Activated naive CD4-positive, alpha-beta T cell treated with anti-CD3 and anti-CD28 coated beads for 36 hours (primary cell): ENCODE measurements at places on chromosomes 6 and 20. TPM values are rescaled to one million over a fixed set of nuclear protein-coding genes. Genes with fewer than 3 reads are reported as not detected.

DNA sequence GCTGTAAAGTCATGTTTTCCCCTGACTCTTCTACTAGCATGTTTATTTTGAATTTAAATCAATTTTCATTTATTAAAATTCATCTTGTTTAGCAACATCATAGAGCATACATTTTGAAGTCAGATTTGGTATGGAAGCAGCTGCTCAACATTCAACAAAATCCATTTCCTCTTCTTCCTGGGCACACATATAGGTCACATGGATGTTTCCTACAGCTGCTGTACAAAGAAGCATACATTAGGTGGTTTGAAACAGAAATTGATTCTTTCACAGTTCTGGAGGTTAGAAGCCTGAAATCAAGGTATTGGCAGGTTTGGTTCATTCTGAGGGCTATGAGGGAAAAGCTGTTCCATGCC lies 495.2 kb downstream of the RFPL4B start:
- no peaks in the 10 kb centered on the region for H3K4me1 ChIP-seq
- no peak for DNase-seq
- H3K4me3 ChIP-seq = no peak overlapping the region
- H3K27ac ChIP-seq = no peak overlapping the region

The PEDS1 gene
- 11.2 TPM for total RNA-seq

The RIN2 gene
- total RNA-seq = not detected

GRCh38 chr6:84260926-84261325 lies 33.5 kb upstream of the CEP162 start:
- no peaks in the 10 kb centered on the region for H3K4me1 ChIP-seq
- peaks cover 19% of the 10 kb centered on the region for H3K27me3 ChIP-seq
- no peak overlapping the region for H3K27ac ChIP-seq
- H3K4me3 ChIP-seq = no peak overlapping the region
- DNase-seq = no peak

GRCh38 chr20:31440012-31440659 lies at the start of gene DEFB123:
TSS of gene DEFB123 (plus strand) at chr20:31440632. CDS start at chr20:31440699, 67 bp downstream.
- no peak within 1 kb of the TSS for H3K4me3 ChIP-seq
- H3K27me3 ChIP-seq = peaks cover 4% of the 10 kb centered on the region
- no peak within 1 kb of the TSS for H3K27ac ChIP-seq
- no peaks in the 10 kb centered on the region for H3K4me1 ChIP-seq
- peak; percentile 7 for DNase-seq

DNA sequence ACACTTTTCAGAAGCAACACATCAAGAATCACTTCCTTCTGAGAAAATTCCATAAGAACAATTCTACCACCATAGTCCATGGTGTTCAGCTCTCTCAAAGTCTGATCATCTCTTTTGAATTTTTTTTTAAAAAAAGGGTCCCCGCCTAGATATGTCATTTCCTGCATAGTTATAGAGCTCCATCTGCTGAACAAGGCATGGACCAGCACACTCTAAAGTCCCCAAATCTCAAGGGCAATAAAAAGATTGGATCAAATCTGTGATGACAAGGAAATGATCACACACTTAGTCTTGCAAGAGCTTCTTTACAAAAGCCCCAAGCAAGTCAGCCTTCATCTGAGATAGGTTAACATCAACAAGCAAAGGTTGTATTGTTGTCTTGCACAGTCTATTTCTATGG lies 100.7 kb upstream of the STMND1 start:
- H3K36me3 ChIP-seq = no peaks in the 10 kb centered on the region
- no peaks in the 10 kb centered on the region for H3K4me1 ChIP-seq
- H3K4me3 ChIP-seq = no peak overlapping the region
- DNase-seq = no peak
- no peak overlapping the region for H3K27ac ChIP-seq

GRCh38 chr6:81773887-81774286 lies 21.4 kb upstream of the TENT5A start:
- H3K4me3 ChIP-seq = no peak overlapping the region
- H3K27me3 ChIP-seq = peaks cover 14% of the 10 kb centered on the region
- no peak overlapping the region for H3K27ac ChIP-seq
- peaks cover 3% of the 10 kb centered on the region for H3K4me1 ChIP-seq
- no peaks in the 10 kb centered on the region for H3K36me3 ChIP-seq

- H3K27ac ChIP-seq = no peak overlapping the region
- H3K4me1 ChIP-seq = no peaks in the 10 kb centered on the region
- no peak for DNase-seq
- H3K4me3 ChIP-seq = no peak overlapping the region
- no peaks in the 10 kb centered on the region for H3K27me3 ChIP-seq
Observed at GRCh38 chr6:160265869-160266476, 7.4 kb upstream of the SLC22A2 start.

The PROKR2 gene
- total RNA-seq = not detected

The FKBP1C gene
- total RNA-seq = 0.64 TPM

DNA sequence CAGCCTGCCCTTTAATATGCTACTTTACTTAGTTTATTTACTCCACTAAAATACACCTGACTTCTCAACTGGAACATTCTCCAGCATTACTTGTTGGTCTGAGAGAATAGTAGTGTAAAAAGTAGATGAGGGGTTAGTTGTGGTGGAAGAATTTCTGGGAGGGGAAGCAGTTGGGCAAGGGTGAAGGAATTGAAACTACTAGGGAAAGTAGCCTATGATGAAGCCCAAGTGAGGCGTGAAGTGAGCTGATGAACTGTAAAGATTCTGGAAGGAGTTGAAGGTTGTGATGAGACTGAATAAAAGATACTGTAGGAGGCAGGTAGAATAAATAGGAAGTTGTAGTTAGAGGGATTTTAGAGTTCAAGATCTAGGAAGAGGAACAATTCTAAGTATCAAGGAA lies 72.5 kb downstream of the ITCH start:
- H3K4me3 ChIP-seq = no peak overlapping the region
- no peak for DNase-seq
- no peaks in the 10 kb centered on the region for H3K27me3 ChIP-seq
- H3K27ac ChIP-seq = no peak overlapping the region
- H3K4me1 ChIP-seq = peaks cover 19% of the 10 kb centered on the region

GRCh38 chr6:132072271-132072670 lies 121.1 kb upstream of the CCN2 start:
- no peaks in the 10 kb centered on the region for H3K4me1 ChIP-seq
- no peak overlapping the region for H3K27ac ChIP-seq
- no peak for DNase-seq
- H3K27me3 ChIP-seq = no peaks in the 10 kb centered on the region
- H3K36me3 ChIP-seq = no peaks in the 10 kb centered on the region

DNA sequence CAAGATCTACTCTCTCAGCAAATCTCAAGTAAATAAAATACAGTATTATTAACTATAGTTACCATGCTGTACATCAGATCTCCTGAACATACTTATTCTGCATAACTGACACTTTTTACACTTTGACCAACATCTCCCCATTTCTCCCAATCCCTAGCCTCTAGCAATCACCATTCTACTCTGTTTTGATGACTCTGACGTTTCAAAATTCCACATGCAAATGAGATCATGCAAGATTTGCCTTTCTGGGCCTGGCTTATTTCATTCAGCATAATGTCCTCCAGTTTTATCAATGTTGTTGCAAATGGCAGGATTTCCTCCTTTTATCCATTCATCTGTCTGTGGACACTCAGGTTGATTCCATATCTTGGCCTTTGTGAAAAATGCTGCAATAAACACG lies 266.3 kb downstream of the RFPL4B start:
- no peak overlapping the region for H3K27ac ChIP-seq
- no peak overlapping the region for H3K4me3 ChIP-seq
- no peak for DNase-seq
- no peaks in the 10 kb centered on the region for H3K4me1 ChIP-seq

DNA sequence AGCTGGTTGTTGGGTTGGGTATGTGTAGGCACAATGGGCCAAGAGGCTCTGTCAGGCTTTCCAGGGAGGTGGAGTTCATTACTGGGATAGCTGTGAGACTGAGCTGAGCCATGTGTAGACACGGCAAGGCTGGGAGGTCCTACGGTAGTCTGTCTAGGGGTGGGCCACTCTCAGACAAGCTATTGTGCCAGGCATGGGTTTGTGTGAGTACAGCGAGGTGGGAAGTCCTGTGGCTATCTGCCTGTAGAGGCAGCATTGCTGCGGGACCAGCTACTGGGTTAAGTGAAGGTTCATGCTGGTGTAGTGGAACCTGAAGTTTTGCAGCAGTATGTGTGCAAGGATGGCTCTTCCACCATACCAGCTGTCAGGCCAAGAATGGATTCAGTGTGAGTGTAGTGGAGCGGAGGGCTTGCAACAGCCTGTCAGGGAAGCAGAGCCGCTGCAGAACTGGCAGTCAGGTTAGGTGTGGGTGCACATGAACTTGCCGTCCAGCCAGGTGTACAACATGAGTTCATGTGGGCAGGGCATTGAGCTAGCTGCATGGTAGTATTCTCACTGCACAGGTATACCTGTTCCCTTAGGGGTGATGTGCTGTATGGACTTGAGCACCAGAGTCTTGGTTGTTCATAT lies 78.0 kb upstream of the CENPW start:
- no peaks in the 10 kb centered on the region for H3K27me3 ChIP-seq
- no peaks in the 10 kb centered on the region for H3K4me1 ChIP-seq
- H3K27ac ChIP-seq = no peak overlapping the region

The CALHM4 gene
- not detected for total RNA-seq

The KCNK16 gene
- total RNA-seq = not detected

The SPTLC3 gene
- total RNA-seq = 0.64 TPM

DNA sequence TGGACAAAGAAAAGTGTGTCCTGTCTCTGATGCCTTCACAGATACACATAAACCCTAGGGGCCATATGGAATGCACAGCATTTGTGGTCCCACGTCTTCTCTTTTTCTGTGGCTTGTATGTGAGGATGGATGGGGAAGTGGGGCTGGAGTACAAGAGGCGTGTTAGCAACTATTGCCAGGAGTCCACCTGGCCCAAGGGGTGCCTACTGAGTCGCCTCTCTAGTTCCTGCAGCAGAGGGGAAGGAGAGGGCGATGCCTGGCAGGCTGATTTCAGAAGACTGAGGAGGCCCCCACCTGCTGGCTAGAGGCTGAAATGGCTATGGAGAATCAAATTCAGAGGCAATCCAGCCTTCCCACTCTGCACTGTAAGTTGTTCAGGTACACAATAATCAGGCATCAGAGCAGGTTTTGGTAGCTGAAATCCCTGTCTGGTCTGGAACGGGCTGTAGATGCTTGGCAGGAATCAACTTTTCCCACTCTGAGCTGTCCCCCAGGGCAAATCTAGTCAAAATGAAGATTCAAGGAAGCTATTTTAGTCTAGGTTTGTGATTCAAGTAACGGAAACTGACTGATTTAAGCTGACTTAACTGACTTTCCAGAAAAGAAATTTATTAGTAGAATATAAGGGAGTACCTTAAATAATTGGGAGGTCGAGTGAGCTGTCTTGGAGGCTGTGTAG lies 14.9 kb upstream of the PPARD start:
- peaks cover 7% of the 10 kb centered on the region for H3K36me3 ChIP-seq
- DNase-seq = peak; percentile 91
- peaks cover 19% of the 10 kb centered on the region for H3K4me1 ChIP-seq
- H3K27ac ChIP-seq = peak overlapping the region; percentile 70
- H3K27me3 ChIP-seq = no peaks in the 10 kb centered on the region
- no peak overlapping the region for H3K4me3 ChIP-seq

GRCh38 chr6:158568549-158568948 lies 8.7 kb downstream of the TMEM181 start:
- H3K4me3 ChIP-seq = no peak overlapping the region
- no peaks in the 10 kb centered on the region for H3K27me3 ChIP-seq
- no peak overlapping the region for H3K27ac ChIP-seq
- peaks cover 14% of the 10 kb centered on the region for H3K36me3 ChIP-seq

DNA sequence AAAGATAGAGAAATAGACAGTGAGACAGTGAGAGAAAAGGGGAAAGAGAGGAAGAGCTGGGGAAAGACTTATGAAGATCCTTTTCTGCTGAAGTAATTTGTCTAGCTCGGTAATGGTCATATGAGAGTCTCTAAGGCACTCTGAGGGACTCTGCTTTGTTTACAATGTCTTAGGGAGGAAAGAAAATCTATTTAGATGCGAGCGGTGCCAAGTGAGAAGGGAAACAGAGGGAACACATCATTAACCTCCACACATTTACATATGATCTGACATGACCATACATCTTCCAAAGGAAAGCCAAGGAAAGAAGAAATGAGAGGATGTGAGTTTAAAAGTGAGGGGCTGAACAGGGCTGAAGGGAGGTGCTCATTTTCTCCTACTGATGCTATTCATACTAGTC lies 862.3 kb upstream of the CITED2 start:
- no peak overlapping the region for H3K27ac ChIP-seq
- no peak for DNase-seq
- H3K27me3 ChIP-seq = peaks cover 5% of the 10 kb centered on the region
- H3K4me1 ChIP-seq = no peaks in the 10 kb centered on the region

DNA sequence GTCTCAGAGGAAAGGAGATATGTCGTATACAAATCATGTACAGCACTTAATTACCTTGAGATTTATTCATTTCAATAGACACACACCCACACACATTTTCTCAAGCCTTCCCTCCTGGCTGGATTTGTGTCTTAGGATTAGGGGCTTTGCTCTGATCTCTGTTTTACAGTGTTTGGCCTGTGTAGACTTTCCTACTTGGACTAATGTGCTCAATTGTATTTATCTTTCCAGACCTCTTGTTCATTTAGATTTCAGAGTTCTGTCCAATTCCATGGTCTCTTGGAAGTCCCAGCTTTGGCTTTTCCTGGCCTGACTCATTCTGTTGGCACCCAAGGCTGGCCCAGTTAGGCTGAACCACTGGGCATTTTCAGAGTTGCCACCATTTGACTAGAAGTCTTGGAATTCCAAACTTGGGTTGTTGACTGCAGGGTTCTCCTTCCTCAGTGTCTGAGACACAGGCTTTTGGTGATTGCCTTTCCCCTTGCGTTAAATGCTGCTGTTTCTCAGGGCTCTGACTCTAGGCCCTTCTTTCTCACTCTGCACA lies 8.9 kb upstream of the RFPL4B start:
- peaks cover 2% of the 10 kb centered on the region for H3K27me3 ChIP-seq
- no peak overlapping the region for H3K4me3 ChIP-seq
- DNase-seq = no peak
- H3K27ac ChIP-seq = no peak overlapping the region
- no peaks in the 10 kb centered on the region for H3K36me3 ChIP-seq
- no peaks in the 10 kb centered on the region for H3K4me1 ChIP-seq

GRCh38 chr6:109475625-109476024 lies 7.4 kb downstream of the ZBTB24 start:
- H3K27me3 ChIP-seq = no peaks in the 10 kb centered on the region
- H3K4me1 ChIP-seq = peaks cover 74% of the 10 kb centered on the region
- H3K27ac ChIP-seq = no peak overlapping the region

GRCh38 chr6:129189266-129189665 lies 306.3 kb downstream of the LAMA2 start:
- H3K36me3 ChIP-seq = no peaks in the 10 kb centered on the region
- no peak for DNase-seq
- peaks cover 2% of the 10 kb centered on the region for H3K27me3 ChIP-seq
- H3K27ac ChIP-seq = no peak overlapping the region
- H3K4me1 ChIP-seq = no peaks in the 10 kb centered on the region

DNA sequence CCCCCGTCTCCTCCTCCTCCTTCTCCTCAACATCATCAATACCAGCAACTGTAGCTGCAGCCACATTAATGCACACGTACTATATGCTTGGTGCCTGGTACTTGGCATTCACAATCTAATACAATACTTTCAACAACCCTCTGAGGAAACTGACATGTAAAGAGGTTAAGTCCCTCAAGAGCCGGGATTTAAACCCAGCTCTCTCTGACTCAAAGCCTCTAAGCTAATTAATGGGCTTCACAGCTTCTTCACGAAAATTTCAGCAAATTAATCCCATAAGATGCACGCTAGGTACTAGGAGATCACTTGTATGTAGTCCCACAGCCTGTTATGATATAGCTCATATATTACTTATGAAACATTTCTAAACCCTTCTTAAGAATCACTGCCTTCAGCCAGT lies 73.1 kb upstream of the IPCEF1 start:
- DNase-seq = no peak
- H3K27me3 ChIP-seq = no peaks in the 10 kb centered on the region
- H3K27ac ChIP-seq = no peak overlapping the region
- H3K4me1 ChIP-seq = no peaks in the 10 kb centered on the region

The CLIC5 gene
- 1.5 TPM for total RNA-seq
